K562 (cell line): ENCODE measurements at places on chromosomes 12 and 14. TPM values are rescaled to one million over a fixed set of nuclear protein-coding genes. Genes with fewer than 3 reads are reported as not detected.

ANO2 gene
- polyA plus RNA-seq: 0.08 TPM in 1 of 2 replicates, not detected in the other

- no peak overlapping the region for H3K27ac ChIP-seq
- peaks cover 43% of the 10 kb centered on the region for H3K27me3 ChIP-seq
Measured at GRCh38 chr14:103897075-103897947, 30.9 kb upstream of the TDRD9 start.

DNA sequence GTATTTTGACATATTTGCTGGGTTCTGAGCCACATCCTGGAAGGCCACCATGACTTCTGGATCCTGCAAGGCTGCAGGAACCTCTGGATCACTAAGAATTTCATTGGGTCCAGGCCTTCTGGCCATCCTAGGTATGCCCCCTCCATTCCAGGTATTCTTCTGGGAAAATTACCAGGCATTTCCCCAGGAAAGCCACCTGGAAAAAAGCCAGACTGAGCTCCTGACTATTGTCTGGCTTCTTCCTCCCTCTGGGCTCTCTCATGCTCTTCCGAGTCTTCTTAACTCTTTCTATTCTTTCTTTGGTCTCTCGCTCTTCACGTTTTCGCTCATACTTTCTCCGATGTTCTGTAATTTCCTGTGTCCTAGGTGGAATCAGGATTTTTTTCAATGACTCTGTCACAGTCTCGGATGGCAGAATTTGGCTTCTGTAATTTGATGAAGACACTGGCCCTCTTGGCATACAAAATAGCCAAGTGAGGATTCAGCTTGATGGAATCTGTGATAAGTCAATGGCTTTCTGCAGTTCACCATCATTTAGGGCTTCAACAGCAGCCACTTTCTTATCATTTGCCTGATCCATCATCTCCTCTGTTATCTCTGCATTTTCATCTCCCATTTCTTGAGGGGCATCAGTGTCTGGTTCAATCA is 42.6 kb downstream of the ATP23 start:
- H3K27ac ChIP-seq: no peak overlapping the region
- no peak for DNase-seq
- H3K4me1 ChIP-seq: no peaks in the 10 kb centered on the region
- no peaks in the 10 kb centered on the region for H3K36me3 ChIP-seq
- no peaks in the 10 kb centered on the region for H3K27me3 ChIP-seq

- H3K27ac ChIP-seq: peak overlapping the region; percentile 57; the same call in 2 of the 3 replicates
- no peaks in the 10 kb centered on the region; the same call in 2 of the 3 replicates for H3K4me1 ChIP-seq
- no peaks in the 10 kb centered on the region for H3K36me3 ChIP-seq
- no peak overlapping the region for H3K4me3 ChIP-seq
- DNase-seq: peak; percentile 26
- H3K27me3 ChIP-seq: no peaks in the 10 kb centered on the region
Measured at GRCh38 chr14:54597795-54598443, 31.0 kb downstream of the SAMD4A start.

DNA sequence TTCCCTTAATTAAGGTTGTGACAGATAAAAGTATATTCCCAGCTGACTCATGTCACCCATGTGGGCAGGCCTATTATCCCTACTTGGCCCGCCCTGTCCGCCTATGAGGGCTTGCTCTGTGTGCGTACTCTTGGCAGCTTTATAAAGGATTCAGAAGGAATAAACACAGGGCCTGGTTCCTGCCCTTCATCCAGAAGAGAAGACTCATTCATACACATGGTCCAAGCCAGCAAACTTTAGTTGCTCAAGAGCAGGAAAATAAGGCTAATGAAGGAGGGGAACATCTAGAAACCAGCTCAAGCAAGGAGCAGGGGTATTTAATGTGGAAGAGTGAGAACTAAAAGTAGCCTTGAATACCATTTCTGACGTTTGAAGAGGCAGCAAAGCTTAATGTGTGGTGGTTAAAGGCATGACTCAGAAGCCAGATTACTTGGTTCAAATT is 141.9 kb downstream of the CRADD start:
- H3K36me3 ChIP-seq: peaks cover 5% of the 10 kb centered on the region; the same call in 1 of the 3 replicates
- H3K27me3 ChIP-seq: no peaks in the 10 kb centered on the region
- no peak overlapping the region for H3K27ac ChIP-seq
- H3K4me1 ChIP-seq: peaks cover 14% of the 10 kb centered on the region; the same call in 1 of the 3 replicates
- H3K4me3 ChIP-seq: no peak overlapping the region
- no peak for DNase-seq

DNA sequence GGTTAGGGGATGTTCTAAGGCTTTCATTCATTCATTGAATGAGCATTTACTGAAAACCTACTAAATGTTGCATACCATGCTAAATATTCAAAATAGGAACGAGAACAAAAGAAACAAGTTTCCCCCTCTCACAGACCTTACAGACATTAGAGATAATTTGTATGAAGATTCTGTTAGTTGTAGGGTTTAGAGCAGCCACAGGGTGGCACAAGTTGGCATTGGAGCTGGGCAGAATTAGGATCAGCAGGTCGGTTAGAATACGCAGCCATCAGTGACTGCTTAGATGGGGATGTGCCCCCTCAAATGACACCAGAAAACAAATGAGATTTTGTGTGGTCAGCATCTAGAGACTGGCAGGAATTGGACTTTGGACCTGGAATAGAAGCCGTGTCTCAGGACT is 166.3 kb upstream of the DAAM1 start:
- no peak overlapping the region for H3K27ac ChIP-seq
- H3K36me3 ChIP-seq: no peaks in the 10 kb centered on the region
- DNase-seq: no peak
- no peaks in the 10 kb centered on the region for H3K4me1 ChIP-seq
- no peaks in the 10 kb centered on the region for H3K27me3 ChIP-seq

DNA sequence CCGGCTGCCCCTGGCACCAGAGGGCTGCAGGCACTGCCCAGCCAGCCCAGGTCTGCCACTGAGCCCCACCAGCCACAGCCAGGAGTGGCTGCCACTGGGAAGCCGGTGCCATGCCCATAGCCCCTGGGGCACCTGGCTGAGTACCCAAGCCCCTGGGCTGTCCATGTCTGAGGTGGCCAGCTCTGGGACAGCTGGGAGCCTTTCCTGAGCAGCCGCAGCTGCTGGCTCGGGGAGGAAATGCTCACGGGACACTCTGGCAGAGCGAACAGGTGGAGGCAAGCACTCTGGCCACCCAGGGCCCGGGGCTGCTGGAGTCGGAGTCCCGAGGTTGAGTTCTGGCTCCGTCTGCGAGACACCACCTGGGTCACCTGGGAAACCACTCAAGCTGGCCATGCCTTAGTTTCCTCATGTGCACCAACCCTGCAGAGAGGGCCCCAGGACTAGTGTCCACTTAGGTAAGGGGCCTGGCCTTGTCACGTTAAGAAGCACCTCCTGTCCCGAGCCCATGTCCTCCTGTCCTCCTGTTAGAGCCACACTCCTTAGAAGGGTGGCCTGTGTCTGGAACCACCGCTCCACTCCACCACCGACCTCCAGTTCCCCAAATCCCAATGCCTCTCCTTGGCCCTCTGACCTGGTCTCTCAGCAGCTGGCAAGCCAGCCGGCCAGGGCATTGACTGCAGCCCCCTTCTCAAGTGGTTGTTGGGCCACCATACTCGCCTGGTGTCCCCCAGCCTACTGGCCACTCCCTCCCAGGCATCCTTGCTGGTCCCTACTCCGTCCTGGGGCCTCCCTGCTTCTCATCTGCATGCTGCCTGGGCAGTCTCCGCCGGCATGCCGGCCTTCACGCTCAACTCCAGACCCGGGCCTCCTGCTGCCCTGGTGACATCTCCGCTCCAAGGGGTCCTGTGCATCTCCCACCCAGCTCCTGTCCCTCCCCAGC is 45.3 kb downstream of the BEGAIN start:
- no peak for DNase-seq
- H3K36me3 ChIP-seq: no peaks in the 10 kb centered on the region

DNA sequence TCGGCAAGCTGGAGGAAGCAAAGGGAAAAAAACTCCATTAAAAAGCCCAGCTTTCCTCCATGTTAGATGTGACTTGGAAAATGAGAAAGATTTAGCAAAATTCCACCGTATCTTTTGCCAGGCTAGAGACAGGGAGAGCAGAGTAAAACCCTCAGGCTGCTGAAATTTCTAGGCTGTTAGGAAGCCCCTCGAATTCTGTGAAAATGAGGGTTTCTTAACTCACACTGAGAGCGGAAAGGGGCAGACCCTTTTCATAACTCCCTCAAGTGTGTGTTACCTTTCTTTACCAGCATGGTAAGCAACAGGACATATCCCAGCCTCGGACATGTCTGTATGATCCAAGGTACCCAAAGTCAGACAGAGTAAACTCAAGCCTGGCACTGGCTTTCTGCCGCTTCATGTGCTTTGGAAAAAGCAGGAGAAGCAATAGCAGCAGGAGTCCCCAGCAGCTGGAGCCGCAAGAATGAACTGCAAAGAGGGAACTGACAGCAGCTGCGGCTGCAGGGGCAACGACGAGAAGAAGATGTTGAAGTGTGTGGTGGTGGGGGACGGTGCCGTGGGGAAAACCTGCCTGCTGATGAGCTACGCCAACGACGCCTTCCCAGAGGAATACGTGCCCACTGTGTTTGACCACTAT is at the start of gene RHOJ:
TSS of gene RHOJ (plus strand) at position 37 of the 637 bp plus-strand sequence. CDS start at position 464, 427 bp downstream.
- H3K27ac ChIP-seq: no peak within 1 kb of the TSS
- no peaks in the 10 kb centered on the region for H3K27me3 ChIP-seq
- DNase-seq: no peak
- no peaks in the 10 kb centered on the region for H3K36me3 ChIP-seq
- H3K4me3 ChIP-seq: no peak within 1 kb of the TSS

GRCh38 chr14:95101736-95102679 is 55.3 kb downstream of the DICER1 start:
- no peak overlapping the region for H3K4me3 ChIP-seq
- no peak for DNase-seq
- no peak overlapping the region for H3K27ac ChIP-seq
- no peaks in the 10 kb centered on the region for H3K4me1 ChIP-seq
- no peaks in the 10 kb centered on the region for H3K27me3 ChIP-seq
- H3K36me3 ChIP-seq: peaks cover 30% of the 10 kb centered on the region; the same call in 2 of the 3 replicates
